ENCODE measurements at places on chromosomes 16 and 17.

DNA sequence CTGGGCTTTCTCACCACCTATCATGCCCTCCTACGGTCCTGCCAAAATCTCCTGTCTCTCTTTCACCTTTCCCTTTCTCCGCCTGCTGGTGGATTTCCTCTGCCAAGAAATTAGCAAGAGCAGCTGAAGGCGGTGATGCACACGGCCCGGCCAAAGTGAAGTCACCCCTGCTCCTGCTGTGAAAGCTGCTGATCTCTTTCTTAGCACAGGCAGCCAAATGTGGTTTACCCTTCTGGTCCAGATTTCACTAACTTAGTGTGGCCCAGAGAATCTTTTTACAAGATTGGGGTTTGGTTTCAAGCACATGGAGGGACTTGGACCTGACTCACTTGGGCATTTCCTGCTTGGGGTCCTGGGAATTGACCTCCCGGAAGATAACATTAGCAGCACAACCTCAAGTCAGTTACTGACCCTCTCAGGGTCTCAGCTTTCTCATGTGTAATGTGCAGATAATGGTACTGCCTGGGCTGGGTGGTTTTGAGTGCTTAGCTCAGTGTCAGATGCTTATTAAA lies 155.7 kb downstream of the SOCS1 start:
- no peak for DNase-seq

- no peak for DNase-seq
Observed at GRCh38 chr17:65707780-65708179, 146.3 kb upstream of the AXIN2 start.

- no peak for DNase-seq
Observed at GRCh38 chr17:3590231-3590630, 19.0 kb downstream of the TRPV1 start.

GRCh38 chr16:15672514-15673167 lies 22.6 kb downstream of the NDE1 start:
- DNase-seq: peak; percentile 96

GRCh38 chr16:78184238-78185183 lies 85.1 kb downstream of the WWOX start:
- DNase-seq: peak; percentile 78

GRCh38 chr17:34852614-34853013 lies 108.6 kb downstream of the CCT6B start:
- no peak for DNase-seq

DNA sequence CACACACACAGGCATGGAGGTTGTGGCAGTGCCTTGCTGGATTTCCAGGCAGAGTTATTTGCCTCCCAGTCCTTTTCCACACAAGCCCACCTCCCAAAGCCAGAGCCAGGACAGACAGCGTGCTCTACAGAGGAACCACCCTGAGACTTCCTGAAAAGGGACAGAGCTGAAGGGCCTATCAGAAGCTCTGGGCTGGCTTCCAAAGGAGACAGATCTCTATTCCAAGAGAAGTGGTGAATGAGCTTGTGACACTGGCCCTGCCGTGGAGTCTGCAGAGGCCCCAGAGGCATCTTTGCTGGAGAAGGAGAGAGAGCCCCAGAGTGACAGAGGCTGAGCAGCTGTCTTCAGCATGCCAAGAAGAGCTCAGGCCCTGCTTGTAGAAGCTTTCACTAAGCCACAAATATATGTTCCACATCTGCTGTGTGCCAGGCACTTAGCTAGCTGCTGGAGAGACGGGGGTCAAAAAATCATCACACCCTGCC lies 8.3 kb upstream of the LPCAT2 start:
- peak; percentile 53 for DNase-seq

- peak; percentile 11 for DNase-seq
Observed at GRCh38 chr17:79707931-79708891, 22.5 kb upstream of the ENPP7 start.

DNA sequence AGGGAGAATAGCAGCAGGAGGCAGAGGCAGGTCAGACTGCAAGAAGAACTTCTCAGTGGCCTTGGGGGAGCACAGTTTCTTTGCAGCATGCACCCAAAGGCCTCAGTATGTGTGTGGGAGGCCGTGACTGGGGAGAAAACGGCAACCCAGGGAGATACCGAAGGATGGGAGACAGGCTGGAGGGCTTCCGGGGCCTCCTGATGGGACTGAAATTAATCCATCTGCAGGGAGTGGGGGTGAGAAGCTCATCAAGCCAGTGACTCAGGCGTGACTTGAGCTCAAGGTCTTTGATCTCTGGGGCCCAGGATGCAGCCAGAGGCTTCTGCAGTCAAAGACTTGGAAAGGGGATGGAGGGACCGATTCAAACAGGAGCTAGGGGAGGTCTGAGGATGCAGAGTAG lies 5.1 kb upstream of the C17orf113 start:
- DNase-seq: no peak

DNA sequence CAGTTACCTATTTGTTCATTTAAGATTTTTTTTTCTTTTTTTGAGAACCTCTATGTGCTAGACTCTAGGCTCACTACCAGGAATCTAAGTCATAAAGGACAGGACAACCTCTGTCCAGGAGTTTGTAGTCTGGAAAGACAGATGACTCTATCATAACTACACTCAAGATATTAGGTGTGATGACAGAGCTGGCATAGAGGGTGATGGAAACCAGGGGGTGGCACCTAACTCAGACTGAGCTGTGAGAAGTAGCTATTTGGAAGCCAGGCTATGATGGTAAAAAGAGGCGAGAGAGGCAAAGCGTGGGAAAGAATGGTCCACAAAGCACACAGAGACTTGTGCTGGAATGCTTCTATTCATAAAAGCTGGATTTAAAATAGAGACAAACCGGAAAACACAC lies 372.3 kb downstream of the SEC14L1 start:
- no peak for DNase-seq

- DNase-seq: no peak
Observed at GRCh38 chr17:10439816-10440215, 18.1 kb upstream of the MYH8 start.

DNA sequence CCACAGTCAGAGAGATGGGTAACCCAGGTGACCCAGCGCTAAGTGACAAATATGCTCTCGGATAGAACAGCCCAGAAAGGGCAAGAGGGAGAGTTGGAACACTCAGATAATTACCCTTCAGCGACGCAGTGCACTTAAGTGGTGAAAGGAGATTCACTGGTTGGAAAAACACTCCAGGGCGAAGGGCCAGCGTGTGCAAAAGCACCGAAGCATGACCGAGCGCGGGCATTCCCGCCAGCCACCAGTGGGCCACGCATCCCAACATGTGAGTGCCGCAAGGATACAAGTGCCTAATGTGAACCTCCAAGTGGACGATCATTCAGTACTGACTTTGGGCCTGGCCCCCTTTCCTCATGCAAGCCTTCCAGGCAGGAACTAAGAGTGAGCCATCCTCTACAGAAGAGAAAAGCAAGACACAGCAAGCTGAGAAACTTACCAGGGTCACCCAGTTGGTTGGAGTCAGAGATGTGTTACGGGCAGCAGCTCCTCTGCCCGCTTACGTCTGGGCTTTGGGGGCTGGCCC lies 258.4 kb downstream of the C16orf95 start:
- no peak for DNase-seq

- no peak for DNase-seq
Observed at GRCh38 chr16:3595521-3596021, 15.8 kb downstream of the SLX4 start.

- no peak for DNase-seq
Observed at GRCh38 chr17:15740570-15741120, 8.6 kb downstream of the TBC1D26 start.

DNA sequence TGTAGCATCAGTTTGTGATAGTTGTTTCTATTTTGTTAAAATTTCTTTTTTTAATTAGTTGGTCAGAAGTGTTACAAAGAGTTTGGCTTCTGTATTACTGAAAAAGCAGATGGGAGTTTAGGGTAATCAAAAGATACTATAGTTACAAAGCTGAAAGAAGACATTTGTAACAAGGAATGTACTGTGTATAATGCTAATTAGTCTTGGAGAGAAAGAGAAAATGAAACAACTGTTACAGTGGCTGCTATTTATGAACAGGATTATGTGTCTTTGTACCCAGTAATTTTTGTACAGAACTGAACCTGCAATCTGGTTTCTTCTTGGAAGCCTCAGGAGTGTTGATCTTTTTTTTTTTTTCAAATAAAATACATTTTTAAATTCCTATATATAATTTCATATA lies 14.3 kb downstream of the GDPD1 start:
- no peak for DNase-seq

GRCh38 chr16:31022544-31023251 lies 10.7 kb upstream of the STX4 start:
- DNase-seq: no peak

GRCh38 chr17:419073-419735 lies 66.6 kb upstream of the RPH3AL start:
- DNase-seq: no peak

DNA sequence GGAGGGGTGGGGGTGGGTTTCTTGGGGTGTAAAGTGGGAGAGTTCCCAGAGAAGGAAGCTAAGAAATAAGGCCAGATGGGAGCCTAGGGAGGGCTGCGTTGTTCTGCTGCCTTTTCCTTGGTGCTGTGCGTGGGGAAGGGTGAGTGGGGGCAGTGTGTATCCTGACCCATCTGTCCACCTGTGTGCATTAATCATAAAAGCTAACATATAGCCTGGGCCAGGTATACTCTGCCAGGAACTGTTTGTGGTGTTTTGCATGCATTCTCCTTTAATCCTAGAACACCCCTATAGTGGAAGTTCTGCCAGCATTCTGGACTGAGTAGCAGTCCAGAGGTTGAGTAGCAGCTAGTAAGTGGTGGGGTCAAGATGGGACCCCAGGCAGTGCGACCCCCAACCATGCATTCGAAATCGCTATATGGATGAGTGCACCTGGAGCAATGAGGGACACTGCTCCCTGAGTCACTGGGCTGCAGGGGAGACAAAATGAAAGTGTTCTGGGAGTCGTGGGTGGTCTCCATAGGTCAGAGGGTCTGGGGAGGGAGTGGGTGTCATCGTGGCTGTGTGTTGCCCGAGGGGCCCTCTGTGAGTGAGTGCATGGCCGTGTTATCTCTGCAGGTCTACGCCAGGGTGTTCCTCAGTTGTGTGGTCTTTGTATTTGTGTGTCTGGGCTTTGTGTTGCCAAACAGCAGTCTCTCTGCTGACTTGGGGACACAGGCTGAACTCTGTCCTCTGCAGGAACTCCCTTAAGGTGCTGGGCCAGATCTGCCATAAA lies 1.3 kb downstream of the ERBB2 start:
- DNase-seq: no peak

- no peak for DNase-seq
Observed at GRCh38 chr17:2511138-2511461, 588 bp downstream of the METTL16 start.

- DNase-seq: no peak
Observed at GRCh38 chr17:1416414-1416813, 16.4 kb upstream of the YWHAE start.

GRCh38 chr16:61002479-61003204 lies 1033.6 kb downstream of the CDH8 start:
- DNase-seq: peak; percentile 0

Measured in NCI-H2029 (cell line).